ENCODE measurements at places on chromosomes 3 and 15. TPM values are rescaled to one million over a fixed set of nuclear protein-coding genes. Genes with fewer than 3 reads are reported as not detected.

Gene MYD88
- total RNA-seq, result 60.5 TPM

DNA sequence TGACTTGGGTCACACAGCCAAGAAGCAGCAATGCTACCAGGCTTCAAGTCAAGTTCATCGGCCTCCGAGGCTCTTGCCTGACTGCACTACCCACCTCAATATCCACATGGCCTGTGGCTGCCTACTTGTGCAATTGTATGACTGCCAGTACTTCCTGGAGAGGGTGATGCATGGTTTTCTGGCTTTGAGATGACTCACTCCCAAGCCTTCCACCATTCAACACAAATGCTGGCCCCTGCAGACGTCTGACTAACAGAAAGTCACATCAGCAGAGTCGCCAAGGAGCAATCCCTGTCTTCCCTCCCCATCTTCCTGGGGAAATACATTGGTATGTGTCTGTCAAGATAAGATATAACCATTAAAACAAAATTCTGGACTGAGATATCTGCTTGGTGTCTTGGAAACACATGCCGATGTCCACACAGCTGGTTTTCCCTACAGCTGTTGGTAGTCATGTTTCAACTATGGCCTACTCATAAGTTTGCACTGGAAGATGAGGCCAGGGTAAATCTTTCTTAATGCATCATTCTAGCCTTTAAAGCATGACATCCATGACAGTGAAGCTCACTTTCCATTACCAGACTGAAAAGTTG lies 79.6 kb upstream of the SPATA12 start:
- DNase-seq, result no peak
- H3K4me1 ChIP-seq, result no peaks in the 10 kb centered on the region
- no peak overlapping the region for H3K4me3 ChIP-seq
- H3K27me3 ChIP-seq, result no peaks in the 10 kb centered on the region
- no peak overlapping the region for H3K27ac ChIP-seq

DNA sequence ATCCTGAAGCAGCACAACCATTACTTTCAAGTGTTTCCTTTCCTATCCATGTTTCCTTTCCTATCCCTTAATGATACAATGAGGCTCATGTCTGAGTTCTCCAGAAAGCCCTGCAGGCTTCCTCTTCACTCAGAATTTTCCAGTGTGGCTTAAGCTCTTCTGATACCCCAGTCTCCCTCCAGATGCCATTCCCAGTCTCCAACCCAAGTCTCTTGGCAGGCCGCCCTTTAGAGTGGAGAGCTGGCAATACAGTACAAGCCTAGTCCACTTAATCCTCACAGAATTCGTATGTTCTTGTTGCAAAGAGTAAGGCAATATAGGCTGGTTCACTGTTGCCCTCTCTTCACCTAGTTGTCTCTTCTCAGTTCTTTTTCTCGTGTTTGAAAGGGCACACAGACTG lies 503.9 kb upstream of the MDFIC2 start:
- no peaks in the 10 kb centered on the region for H3K4me1 ChIP-seq
- DNase-seq, result no peak
- H3K27ac ChIP-seq, result no peak overlapping the region
- no peak overlapping the region for H3K4me3 ChIP-seq

GRCh38 chr3:43997788-43998369 lies 243.8 kb upstream of the TOPAZ1 start:
- H3K4me3 ChIP-seq, result no peak overlapping the region
- peaks cover 49% of the 10 kb centered on the region for H3K4me1 ChIP-seq
- no peaks in the 10 kb centered on the region for H3K36me3 ChIP-seq

Gene LRRC15
- not detected for total RNA-seq

DNA sequence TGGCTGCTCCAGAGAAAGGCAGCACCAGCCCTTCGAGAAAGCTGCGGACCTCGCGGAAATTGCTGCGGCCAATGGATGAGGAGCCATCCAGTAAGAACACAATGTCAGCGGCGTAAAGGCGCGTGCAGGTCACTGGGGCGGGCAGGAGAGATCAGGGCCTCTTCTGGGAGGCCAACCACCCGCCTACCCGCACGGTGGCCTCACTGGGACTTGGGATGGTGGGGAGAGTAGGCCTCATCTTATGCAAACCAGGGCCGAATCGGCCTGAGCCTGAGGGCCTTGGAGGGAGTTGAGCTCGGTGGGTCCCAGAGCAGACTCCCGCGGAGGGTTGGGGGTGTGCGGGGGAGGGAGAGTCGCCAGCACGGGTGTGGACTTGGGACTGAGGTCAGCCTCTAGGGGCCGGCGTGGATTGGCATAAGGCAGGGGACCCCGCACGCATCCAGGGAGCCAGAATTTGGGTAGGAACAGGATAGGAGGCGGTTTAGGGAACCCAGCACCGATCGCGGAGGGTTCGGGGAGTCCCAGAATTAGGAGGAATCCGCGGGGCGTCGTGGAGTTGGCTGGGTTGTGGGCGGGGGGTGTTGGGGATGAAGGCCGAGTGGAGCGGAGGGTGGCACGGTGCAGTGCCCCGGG lies 596 bp downstream of the COL7A1 start:
- DNase-seq, result no peak
- H3K27me3 ChIP-seq, result peaks cover 2% of the 10 kb centered on the region
- H3K4me3 ChIP-seq, result no peak overlapping the region
- no peaks in the 10 kb centered on the region for H3K4me1 ChIP-seq
- H3K27ac ChIP-seq, result no peak overlapping the region

Gene CAPN3
- total RNA-seq, result 6.8 TPM

- no peak within 1 kb of the TSS for H3K4me3 ChIP-seq
- H3K27ac ChIP-seq, result no peak within 1 kb of the TSS
- H3K27me3 ChIP-seq, result no peaks in the 10 kb centered on the region
- DNase-seq, result no peak
Observed at GRCh38 chr15:74235962-74236361, at the start of gene CCDC33. TSS of gene CCDC33 (plus strand) at chr15:74236326. CDS start at chr15:74236720, 394 bp downstream.

GRCh38 chr3:188559856-188560255 lies 405.9 kb downstream of the LPP start:
- peaks cover 13% of the 10 kb centered on the region for H3K4me1 ChIP-seq
- H3K27ac ChIP-seq, result no peak overlapping the region
- H3K27me3 ChIP-seq, result no peaks in the 10 kb centered on the region
- no peak overlapping the region for H3K4me3 ChIP-seq
- no peaks in the 10 kb centered on the region for H3K36me3 ChIP-seq

Gene EPM2AIP1
- 32.5 TPM for total RNA-seq

DNA sequence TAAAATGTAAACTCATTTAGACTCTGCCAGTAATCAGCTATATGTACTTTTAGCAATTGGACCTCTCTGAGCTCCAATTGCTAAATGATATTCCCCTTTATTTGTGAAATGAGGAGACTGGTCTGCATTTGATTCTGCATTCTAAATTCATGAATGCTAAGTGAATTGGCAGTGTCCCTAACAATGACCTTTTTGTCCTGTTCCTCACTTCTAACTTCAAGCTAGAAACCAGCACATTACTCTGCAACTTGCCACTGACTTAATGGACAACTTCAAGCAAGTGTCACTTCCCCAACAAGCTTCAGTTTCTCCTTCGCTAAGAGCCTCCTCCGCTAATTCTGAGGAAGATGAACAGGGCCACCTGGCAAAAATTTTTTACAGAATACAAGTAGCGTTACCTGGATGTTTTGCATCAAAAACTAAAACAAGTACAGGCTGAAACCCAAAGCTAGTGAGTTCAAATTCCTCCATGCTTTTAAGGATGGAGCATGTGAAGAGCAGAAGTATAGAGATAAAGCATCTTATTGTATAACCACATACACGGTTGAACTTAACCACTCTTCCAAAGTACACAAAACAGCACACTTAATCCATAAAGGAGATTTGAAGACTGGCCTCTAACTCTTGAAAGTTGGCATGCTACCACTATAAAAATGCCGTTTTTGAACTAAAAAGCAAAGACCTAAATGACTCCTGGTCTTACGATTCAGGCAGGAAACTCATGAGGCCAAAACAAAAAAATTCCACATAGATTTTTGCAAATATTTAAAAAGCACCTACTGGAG lies 207.6 kb downstream of the MAGI1 start:
- no peaks in the 10 kb centered on the region for H3K36me3 ChIP-seq
- DNase-seq, result no peak
- no peaks in the 10 kb centered on the region for H3K27me3 ChIP-seq
- no peak overlapping the region for H3K4me3 ChIP-seq
- no peaks in the 10 kb centered on the region for H3K4me1 ChIP-seq

GRCh38 chr15:69906256-69907185 lies 191.2 kb downstream of the TLE3 start:
- no peaks in the 10 kb centered on the region for H3K27me3 ChIP-seq
- H3K4me1 ChIP-seq, result no peaks in the 10 kb centered on the region
- H3K36me3 ChIP-seq, result no peaks in the 10 kb centered on the region
- no peak overlapping the region for H3K4me3 ChIP-seq

Gene LRTM1
- total RNA-seq, result not detected

Measured in natural killer cell (primary cell).